ENCODE measurements at places on chromosomes 3 and 15. TPM values are rescaled to one million over a fixed set of nuclear protein-coding genes. Genes with fewer than 3 reads are reported as not detected.
A peak's percentile ranks its signal among the peaks of the same experiment; 100 is the strongest.

DNA sequence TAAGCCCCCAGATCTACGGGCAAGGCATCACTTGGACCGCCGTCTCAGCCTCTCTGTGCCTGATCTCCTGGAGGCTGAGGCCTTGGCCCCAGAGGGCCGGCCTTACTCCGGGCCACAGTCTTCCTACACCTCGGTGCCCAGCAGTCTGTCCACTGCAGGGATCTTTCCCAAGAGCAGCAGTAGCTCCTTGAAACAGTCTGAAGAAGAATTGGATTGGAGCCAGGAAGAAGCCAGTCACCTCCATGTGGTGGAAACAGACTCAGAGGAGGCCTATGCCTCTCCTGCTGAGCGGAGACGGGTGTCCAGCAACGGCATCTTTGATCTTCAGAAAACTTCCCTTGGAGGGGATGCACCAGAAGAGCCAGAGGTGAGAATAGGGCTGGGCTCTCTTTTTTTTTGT, 67.0 kb downstream of the MCTP2 start:
- no peaks in the 10 kb centered on the region for H3K36me3 ChIP-seq
- no peak overlapping the region for H3K4me3 ChIP-seq
- no peaks in the 10 kb centered on the region for H3K27me3 ChIP-seq
- H3K27ac ChIP-seq: no peak overlapping the region
- no peaks in the 10 kb centered on the region for H3K4me1 ChIP-seq

DNA sequence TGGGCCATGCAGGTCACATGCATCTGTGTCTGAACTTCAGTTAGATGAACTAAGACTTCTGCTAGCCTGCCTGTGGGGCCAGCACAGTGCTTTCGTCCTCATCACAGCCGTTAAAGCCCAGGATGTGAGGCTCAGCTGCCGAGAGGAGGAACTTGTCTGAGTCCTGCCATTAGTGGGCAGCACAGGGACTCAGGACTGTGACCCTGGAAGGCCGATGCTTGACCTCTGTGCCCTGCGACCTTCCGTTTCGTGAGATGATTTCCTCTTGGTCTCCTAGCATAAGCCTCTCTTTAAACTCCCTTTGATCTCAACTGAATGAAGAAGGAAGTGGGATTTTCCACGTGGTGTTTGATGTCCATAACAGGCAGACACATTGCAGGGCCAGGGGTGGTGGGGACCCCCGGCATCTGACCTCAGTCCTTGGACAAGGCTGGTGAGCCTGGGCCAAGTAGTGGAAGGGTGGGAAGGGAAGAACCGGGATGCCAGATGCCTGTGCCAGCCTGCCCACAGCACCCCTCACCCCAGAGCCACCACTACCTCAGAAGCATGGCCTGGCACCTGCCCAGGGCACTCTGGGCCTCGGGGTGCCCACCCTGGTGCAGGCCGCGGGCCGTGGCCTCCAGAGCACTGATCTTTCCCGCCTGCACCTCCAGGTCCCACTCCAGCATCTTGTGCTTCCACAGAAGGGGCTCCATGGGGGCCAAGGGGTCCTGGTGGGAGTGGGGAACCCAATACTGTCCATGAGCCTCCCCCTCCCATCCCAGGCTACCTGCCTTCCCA, 21.6 kb downstream of the PLA2G4B start:
- H3K27ac ChIP-seq: no peak overlapping the region
- peaks cover 5% of the 10 kb centered on the region for H3K4me1 ChIP-seq
- no peak for DNase-seq
- H3K36me3 ChIP-seq: no peaks in the 10 kb centered on the region
- no peaks in the 10 kb centered on the region for H3K27me3 ChIP-seq
- H3K4me3 ChIP-seq: no peak overlapping the region

Gene ACKR2
- total RNA-seq: 5.7 TPM

Gene DUOXA1
- 42.6 TPM for total RNA-seq

GRCh38 chr15:58994906-58995453, 7.5 kb downstream of the RNF111 start:
- no peak overlapping the region for H3K27ac ChIP-seq
- H3K27me3 ChIP-seq: no peaks in the 10 kb centered on the region
- no peaks in the 10 kb centered on the region for H3K4me1 ChIP-seq

DNA sequence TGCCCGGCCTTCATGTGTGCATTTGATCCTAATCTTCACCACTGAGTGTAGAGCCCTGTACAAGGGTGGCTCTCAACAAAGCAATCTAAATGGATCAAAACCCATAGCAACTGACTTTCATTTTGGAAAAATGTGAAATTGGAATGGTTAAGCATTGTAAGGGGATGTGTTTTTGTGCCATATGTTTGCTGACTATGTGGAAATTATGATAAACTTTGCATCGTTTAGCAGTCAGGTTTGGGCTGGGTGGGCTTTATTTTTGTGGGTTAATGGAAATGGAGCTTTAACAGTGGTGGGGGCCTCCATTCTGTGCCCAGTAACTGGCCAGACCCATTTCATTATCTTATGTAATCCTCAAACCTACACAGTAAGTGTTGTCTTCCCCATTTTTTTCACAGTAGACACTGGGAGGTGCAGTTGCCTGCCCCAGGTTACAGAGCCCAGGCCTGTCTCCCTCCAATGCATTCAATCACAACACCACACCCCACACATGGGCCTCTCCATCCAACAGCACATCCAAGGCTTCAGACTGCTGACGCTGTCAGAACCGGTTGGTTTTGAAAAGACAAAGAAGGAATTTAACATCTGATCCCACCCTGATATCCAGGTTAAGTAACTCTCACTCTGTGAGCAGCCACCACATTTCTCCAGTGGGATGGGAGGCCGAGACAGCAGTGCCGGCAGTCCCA, 136.3 kb upstream of the ABHD17C start:
- H3K36me3 ChIP-seq: peaks cover 31% of the 10 kb centered on the region
- no peak for DNase-seq
- H3K4me1 ChIP-seq: no peaks in the 10 kb centered on the region
- peak overlapping the region; percentile 58 for H3K27ac ChIP-seq
- H3K4me3 ChIP-seq: no peak overlapping the region

Measured in lung (tissue), 17 donors.